ENCODE measurements at places on chromosomes 12 and 14.

DNA sequence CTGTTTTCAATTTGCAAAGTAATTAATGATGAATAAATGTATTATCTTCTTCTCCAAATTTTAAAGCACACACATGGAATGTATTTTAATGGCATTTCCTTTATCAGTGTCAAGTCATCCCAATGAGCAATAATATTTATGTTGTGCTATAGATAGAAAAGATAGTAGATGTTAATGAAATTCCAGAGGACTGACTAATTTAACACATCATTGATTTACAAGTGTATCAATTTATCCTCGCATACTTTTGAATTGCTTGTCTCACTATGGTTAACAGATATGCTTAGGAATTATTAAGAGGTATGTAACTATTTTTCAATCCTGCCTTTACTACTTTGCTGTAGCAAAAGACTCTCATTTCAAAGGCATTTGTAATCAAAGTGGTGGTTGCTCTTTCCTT, 842.9 kb downstream of the SLC6A15 start:
- DNase-seq, result no peak

- no peak for DNase-seq
Observed at GRCh38 chr12:13251521-13251920, 55.0 kb downstream of the EMP1 start.

DNA sequence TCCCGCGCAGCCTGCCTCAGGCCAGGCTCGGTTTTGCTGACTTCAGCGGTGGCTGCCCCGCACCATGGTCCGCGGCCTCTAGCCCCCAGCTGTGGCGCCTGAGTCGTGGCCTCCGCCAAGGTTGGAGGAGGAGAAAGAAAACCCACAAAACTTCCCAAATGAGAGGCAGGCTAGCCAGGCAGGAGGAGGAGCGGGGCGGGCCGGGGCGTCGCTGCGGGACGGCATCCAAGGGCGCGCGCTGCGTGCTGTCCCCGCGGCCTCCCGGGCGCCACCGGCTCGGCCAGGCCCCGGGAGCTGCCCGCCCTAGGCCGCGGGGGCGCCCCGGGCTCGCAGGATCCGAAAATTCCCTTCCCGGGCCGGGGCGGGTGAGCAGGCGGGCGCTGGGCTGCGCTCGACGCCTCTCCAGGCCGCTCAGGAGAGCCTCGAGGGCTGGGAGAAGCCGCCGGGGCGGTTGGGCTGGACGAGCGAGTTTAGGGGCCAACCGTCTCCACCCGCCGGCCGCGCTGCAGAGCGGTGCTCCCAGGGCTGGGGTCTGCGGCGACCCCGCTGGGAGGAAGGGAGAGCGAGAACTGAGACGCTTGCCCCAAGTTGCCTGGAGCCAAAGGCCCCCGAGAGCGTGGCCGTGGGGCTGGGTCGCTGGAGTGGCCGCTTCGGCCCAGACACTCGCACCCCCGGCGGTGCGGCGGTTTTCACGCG, at the start of gene EFS:
TSS of gene EFS (minus strand) at position 137 of the 696 bp plus-strand sequence. CDS start 147 bp downstream, outside the sequence.
- DNase-seq, result no peak

DNA sequence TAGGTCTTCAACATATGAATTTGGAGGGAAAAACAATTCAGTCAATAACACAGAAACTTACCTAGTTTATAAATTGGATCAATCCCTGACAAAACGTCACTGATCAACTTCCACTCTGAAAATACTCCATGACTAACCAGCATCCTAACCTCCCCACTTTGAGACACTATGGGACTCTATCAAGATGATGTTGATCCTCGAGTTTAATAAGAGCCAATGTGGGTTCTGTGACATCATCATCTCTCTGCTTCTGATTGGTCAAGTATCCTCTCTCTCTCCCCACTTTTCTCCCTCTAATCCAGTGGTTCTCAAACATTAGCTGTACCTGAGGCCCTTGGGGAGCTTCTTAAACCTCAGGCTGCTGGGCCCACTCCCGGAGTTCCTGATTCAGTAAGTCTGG, at the start of gene SMCO2:
TSS of gene SMCO2 (plus strand) at position 301 of the 400 bp plus-strand sequence. CDS start 23,896 bp downstream, outside the sequence.
- no peak for DNase-seq

- DNase-seq, result no peak
Observed at GRCh38 chr12:54025499-54026405, 2.5 kb upstream of the HOXC6 start.

DNA sequence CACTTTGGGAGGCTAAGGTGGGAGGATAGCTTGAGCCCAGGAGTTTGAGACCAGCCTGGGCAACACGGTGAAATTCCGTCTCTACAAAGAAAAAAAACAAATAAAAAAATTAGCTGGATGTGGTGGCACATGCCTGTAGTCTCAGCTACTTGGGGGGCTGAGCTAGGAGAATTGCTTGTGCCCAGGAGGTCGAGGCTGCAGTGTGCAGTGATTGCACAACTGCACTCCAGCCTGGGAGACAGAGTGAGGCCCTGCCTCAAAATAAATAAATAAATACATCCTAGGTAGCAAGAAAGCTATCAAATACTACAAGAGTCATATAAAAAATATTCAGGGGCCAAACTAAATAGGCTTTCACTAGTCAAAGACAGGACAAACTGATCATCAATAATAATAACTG, 6.2 kb downstream of the KLHL28 start:
- DNase-seq, result no peak

GRCh38 chr12:78442454-78442801, 422.1 kb upstream of the SYT1 start:
- no peak for DNase-seq

- no peak for DNase-seq
Observed at GRCh38 chr14:68684466-68685418, 108.1 kb downstream of the ZFP36L1 start.

DNA sequence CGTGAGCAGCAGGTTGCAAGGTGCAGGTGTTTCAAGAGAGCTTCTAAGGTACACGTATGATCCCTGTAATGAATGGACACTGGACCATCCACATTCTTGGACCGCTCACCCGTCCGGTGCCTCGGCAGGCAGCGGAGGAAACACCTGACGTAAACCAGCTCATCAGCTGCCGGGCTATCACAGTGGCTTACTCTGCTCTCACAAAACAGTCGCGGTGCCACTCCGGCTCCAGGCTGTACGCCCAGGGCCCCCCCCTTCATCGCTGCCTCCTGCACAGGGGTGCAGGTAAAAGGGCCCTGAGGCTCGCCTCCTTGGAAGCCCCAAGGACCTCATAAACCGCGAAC, 436 bp downstream of the VPS33A start:
- DNase-seq, result no peak

GRCh38 chr14:23605931-23606585, 27.5 kb upstream of the JPH4 start:
- DNase-seq, result no peak

GRCh38 chr14:73878436-73878835, 8.2 kb upstream of the ZNF410 start:
- no peak for DNase-seq

- DNase-seq, result no peak
Observed at GRCh38 chr12:111435661-111436201, 30.0 kb downstream of the SH2B3 start.

DNA sequence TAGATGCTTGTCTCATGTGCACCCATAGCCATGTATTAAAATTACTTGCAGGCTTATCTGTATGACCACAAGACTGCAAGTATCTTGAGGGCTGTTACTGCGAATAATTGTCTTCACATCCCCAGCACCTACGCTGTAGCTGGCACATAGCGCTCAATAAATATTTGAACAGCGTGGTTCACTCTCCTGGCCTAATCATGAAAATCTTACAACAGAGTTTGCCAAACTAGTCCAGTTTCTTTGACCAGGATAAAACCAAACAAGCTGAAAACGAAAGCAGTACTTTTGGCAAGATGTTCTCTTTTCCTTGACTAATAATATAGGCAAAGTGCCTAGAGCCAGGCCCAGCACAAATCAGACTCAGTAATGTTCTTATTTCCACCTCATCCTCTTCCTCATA, 106.7 kb downstream of the RPS29 start:
- DNase-seq, result no peak

GRCh38 chr12:15196221-15196620, 25.0 kb downstream of the RERG start:
- DNase-seq, result no peak

DNA sequence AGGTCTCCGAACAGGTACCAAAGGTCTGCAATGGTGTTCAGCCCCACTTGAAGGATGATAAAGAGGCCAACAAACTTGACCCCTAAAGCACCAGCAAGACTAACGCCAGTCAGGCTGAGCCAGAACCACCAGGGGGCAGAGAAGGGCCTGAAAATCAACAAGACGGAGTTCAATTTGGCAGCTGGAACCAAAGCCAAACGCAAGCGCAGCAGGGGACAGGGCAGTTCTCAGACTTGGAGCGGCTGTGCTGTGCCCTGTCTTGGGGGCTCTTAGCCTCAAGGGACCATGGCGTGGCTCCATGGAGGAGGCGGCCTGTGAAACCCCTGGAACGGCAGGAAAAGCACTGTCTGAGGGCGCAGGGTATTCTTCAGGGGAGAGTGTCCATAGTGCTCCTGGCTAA, 19.6 kb downstream of the POMT2 start:
- DNase-seq, result peak; percentile 26

GRCh38 chr14:91365552-91365951, 52.1 kb downstream of the CCDC88C start:
- no peak for DNase-seq

DNA sequence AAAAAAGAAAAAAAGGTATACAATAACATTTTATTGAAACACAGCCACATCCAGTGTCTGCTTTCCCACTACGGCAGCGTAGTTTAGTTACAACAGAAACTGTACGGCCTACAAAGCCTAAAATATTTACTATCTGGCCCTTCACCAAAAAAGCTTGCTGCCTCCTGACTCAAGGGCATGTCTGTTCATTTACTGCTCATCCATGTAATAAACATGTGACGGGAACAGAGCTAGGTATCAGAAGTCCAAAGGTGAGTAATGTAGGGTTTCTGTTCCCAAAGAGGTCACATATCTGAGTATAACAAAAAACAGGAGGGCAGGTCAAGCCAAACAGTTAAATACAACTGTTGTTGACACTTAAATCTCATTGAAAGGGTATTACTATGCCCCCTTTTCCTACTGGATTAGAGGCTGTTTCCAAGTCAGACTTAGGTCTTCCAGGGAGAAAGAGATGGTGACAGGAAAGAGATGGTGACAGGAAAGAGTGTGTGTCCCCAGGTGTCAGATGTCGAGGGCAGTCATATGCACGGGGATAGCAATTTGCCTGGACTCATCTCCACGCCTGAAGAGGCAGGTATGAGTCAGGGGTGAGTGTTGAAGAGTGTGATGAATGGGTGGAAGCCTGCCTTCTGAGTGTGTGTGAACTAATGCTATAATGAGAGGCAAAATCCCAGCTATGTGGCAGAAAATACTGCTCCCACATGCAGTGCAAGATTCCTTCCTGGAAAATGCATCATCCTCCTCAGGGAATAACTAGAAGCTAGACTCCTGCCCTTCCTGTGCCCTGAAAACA, 77.7 kb downstream of the MAP3K9 start:
- no peak for DNase-seq

DNA sequence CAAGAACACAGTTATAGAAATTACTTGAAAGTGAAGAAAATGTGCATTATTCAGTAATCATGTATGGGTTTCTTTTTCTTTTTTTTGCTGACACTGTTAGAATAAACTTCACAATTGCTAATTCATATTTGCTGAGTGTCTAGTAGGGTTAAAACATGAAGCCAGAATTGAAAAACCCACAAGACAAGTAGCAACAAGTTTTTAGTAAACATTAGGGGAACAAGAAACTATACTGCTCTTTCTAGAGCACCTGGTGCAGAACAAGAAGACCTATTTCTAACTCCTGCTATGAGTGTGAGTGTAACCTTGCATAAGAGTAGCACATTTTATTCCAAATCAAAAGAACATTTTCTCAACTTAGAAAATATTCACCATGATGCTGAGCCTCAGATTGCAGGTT, 83.2 kb downstream of the ITPR2 start:
- DNase-seq, result no peak

DNA sequence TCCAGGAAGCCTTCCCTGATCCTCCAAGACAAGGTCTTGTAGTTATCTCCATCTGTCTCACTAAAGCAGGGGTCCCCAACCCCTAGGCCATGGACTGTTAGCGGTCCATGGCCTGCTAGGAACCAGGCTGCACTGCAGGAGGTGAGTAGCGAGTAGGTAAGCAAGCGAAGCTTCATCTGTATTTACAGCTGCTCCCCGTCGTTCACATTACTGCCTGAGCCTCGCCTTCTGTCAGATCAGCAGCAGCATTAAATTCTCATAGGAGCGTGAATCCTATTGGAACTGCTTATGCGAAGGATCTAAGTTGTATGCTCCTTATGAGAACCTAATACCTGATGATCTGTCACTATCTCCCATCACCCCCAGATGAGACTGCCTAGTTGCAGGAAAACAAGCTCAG, 12.4 kb upstream of the NFYB start:
- DNase-seq, result no peak

DNA sequence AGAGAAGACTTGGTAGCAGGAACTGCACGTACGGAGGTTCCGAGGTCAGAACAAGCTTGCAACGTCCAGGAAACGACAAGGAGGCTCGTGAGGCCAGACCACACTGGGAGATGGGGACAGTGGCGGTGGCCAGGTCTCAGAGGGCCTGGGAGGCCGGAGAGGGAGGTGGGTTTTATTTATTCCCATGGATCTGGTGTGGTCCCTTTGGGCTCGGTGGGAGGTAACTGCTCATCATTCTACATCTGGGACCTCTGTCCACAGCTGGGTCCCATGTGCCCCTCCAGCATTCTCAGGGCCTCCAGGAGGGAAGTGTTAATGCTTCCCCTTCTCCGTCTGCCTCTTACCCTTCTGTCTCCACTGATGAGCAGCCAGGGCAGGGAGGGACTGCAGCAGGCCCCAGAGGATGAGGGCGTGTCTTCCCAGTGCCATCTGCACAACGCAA, 35.7 kb upstream of the NCOR2 start:
- DNase-seq, result no peak

DNA sequence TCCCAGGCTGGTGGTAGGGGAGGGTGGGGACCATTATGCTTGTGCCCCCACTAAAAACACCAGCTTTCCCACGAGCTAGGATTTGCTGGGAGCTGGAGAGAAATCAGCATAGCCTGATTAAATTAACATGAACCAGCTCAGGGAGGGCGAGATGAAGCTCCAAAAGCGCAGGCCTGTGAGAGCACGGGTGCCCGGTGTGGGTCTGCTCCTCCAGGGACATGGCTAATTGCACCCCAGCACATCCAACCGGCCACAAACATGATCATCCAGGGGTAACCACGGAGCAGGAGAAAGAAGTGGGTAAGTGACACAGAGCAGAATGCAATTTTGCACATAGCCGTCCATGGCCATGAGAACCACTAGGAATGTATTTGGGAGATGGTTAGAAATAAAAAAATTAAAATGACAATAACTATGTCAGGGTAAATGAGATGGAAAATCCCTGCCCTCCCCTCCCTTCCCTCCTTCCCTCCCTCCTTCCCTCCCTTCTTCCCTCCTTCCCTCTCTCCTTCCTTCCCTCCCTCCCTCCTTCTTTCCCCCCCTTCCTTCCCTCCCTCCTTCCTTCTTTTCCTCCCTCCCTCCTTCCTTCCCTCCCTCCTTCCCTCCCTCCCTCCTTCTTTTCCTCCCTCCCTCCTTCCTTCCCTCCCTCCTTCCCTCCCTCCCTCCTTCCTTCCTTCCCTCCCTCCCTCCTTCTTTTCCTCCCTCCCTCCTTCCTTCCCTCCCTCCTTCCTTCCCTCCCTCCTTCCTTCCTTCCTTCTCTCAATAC, 26.9 kb downstream of the CLMN start:
- DNase-seq, result no peak
